ENCODE measurements at places on chromosomes 5 and 9.

DNA sequence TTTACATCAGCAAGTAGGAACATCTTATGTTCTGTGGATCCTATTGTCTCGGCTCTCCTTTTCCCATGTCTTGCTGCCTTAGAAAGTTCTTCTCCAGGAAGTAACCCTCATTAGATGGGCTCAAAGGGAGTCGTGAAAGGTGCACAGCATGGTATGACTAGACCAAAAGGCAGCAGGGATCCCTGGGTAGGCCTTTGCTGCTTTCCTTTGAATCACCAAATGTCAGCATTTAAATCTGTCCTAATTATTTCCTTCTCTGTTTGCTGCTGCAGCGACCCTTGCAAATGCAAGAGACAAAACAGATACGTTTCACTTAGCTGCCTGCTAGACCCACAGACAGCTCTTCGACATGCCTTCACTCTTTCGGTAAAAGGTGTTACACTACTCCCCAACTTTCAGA lies 218.4 kb downstream of the ACTL7B start:
- DNase-seq: no peak

DNA sequence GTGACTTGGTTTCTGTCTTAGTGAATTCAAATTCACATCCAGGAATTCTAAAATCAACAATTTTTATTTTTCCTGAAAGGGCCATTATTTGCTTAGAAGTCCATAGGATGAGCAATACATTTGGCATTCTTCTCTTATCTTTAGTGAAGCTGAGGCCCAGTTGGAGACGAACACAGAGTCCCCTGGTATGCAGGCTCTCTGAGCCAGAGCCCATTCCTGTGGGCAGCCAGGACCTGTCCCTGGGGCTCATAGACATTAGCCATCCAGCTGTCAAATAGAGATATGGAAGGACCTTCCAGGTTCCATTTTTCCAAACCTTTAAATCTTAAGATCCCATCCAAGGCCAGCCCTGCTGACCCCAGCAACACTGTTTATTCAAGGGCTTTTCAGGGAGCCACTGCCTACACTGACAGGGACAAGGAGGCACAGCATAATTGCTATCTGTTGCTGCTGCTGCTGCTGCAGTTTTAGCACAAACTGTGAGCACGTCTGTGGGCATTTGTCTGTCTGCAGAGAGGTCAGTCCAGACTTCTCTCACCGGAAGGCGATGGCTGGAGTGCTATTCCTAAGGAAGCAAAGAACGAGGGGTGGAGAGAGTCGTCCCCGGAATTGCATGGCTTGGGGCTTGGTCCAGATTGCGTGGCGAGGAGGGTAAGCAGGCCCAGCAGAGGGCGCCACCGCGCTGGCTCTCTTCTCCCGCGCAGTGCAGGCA lies 639.0 kb downstream of the CCDC171 start:
- DNase-seq: no peak

- no peak for DNase-seq
Measured at GRCh38 chr9:134180786-134181647, 16.7 kb upstream of the RNU6ATAC start.

DNA sequence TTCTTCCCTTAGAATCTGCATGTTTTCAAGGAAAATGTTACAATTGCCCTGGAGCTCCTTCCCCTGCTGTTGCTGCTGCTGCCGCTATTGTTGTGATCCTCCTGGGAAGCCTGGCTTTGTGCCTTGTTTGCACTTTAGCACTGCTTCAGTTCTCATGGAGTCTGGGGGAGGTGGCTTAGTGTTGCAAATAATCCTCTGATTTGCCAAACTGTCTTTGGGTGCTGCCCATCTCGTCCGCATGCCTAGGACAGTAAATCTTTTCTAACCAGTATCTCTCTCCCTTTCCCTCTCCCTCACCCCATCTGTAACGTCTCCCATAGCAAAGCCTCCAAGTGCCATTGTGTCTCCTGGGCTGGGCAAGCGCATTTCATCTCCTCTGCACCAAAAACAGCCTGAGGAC lies 30.3 kb downstream of the FAM240B start:
- DNase-seq: peak; percentile 42

GRCh38 chr9:124012368-124013301 lies 1.1 kb downstream of the LHX2 start:
- no peak for DNase-seq

DNA sequence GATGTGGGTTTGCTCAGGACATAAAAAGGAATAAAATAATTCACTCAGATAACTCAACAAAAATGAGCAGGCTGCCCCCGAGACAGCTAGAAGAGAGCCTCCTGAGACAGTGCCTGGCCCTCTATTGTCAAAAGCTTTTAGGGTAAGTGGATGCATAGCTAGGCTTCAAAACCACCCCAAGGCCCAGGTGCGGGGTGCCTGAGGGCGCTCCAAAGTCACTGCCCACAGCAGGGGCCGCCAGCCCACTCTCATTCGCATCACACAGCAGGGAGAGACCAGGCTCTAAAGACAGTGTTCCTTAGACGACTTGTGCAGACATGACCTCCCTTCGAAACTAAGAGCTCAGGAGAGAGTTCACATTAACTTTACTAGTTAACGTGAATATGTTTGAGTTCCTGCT lies 271.5 kb downstream of the FSTL4 start:
- DNase-seq: no peak

- DNase-seq: no peak
Measured at GRCh38 chr9:98481676-98482075, 226.2 kb upstream of the TBC1D2 start.

DNA sequence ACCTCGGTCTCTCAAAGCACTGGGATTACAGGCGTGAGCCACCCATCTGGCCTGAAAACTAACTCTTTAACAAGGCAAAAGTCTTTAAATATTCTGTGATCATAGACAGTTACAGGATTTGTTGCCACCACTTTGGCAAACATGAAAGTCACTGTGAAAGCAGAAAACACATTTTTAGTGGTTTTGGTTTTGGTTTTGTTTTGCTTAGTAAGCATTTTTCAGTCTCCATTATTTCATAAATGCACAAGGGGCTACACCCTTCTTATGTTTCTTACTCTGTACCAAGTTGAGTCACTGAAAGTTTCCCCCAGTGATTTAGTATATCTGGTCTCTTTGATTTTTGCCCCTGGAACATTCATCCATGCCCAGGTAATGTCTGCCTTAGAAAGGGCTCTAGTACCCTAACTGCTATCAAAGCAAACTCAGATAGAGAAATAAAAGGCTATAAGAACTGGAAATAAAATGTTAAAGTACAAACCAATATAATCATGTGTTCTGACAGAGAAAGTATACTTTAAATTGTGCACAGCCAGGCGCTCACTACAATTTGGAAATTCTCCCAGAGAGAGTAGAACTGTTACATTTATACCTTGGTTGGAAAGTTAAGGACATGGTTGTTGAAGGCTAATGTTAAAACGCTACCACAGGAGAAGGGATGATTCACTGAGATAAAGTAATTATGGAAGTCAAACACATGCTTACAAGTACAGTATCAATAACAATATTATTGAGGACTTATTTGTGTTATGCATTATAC lies 1022.5 kb upstream of the DMAC1 start:
- DNase-seq: peak; percentile 3

- DNase-seq: no peak
Measured at GRCh38 chr5:150046031-150046430, 40.3 kb downstream of the CSF1R start.

GRCh38 chr9:97479496-97480159 lies 21.8 kb upstream of the TMOD1 start:
- DNase-seq: no peak

DNA sequence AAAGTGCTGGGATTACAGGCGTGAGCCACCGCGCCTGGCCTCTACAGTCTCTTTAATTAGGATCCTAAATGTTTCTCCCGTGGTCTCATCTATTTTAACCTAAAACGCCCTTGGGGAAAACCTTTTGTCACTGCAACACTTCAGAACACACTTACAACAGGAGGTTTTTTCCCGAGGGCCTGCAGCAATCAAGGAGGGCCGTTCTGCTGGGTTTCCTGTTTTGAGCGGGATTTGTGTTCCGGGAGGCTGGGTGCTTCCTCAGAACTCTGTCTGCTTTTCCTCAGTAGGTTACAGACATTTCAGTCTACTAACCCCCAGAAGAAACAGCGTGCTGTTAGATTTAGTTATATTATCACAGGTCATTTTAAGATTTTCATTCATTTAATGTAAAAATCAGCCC lies 65.4 kb upstream of the IRX4 start:
- DNase-seq: no peak

All from SK-N-MC (cell line).